NCI-H526 treated with DMSO at 0.1 percent for 48 hours (cell line): ENCODE measurements at places on chromosomes 4 and X.

DNA sequence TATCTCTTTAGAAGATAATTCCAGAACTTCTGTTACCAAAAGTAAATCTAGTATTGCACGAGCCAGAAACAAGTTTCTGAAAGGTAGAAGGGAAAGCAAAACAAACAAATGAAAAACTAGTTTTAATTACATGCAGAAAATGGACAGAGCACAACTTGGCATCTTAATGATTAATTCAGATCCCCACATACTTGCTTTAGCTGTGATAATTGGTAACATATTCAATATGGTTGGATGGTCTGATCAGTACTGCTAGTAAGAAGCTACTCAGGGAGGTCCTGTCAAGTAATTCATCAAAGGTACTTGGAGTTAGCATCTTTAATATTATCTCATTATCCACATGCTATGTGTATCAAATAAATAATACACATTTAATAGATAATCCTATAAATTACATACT, 204.3 kb downstream of the TRAM1L1 start:
- DNase-seq, result no peak

DNA sequence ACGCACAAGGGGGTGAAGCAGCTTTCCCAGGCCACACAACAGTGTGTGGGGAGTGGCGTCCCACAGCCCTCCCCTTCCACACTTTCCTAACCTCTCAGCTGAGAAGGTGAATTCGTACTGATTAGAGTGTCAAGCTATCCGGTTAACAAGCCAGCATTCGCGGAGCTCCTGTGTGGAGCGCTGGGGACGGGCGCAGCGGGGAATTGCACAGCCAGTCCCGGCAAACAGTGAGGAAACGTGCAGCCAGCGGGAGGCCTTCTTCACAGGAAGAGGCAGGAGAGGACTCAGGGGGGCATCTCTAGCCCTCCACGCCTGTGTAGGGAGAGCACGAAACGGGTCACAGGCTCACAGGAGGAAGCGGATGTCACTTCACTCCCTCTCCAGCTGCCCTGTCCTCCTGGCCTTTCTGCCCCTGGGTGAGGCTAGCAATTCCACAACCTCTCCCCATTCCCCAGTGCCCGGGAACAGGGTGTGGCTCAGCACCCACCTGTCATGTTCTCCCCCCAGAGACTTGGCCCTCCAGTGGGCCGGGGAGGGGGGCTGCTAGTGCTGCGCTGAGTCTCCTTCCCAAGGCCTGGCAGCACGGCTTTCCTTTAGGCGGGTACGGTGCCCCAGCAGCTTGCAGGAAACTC, 117.3 kb downstream of the CPZ start:
- DNase-seq, result no peak

DNA sequence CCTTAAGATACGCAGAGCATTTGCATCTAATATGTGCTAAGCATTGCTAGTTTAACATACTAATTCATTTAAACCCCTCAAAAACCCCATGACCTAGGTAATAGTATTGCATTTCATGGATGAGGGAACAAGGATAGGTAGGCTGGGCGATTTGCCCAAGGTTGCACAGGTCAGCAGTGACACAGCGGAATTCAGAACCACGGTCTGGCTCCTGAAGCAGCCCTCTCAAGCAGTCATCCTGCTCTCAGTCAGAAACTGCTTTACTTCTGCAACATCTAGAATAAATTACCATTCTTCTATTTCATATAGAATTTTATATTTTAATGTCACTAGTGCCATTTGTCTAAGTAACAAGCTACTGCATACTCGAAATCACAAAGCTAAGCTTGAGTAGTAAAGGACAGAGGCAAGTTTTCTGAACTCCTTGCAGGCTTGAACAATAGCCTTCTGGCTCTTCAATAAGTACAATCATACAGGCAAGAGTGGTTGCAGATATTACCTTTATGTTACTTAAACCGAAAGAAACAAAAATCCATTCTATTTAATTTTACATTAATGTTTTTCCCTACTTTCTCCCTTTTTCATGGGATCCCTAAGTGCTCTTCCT, 555 bp upstream of the SPP1 start:
- no peak for DNase-seq

- DNase-seq, result no peak
Measured at GRCh38 chr4:149493492-149493891, 322.2 kb downstream of the IQCM start.

- no peak for DNase-seq
Measured at GRCh38 chr4:25209702-25210101, 24.1 kb upstream of the PI4K2B start.

DNA sequence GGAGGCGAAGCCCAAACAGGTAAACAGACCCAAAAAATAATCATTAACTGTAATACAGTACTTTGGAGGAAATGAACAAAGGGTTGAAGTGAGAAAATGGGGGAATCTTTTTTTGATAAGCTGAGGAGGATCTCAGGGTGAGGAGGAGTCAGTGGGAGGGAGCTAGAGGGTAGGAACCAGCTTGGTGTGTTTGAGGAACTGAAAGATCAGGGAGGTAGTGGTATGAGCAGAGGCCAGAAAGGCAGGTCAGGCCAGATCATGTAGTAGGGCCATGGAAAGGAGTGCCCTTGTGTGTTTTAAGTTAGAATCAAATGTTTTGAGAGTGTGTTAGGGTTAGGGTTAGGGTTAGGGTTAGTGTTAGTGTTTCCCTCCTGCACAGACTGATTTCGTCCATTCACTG, 48.8 kb downstream of the PPP2R2C start:
- DNase-seq, result no peak

- peak; percentile 55 for DNase-seq
Measured at GRCh38 chr4:26860922-26861433, 337 bp downstream of the STIM2 start.

DNA sequence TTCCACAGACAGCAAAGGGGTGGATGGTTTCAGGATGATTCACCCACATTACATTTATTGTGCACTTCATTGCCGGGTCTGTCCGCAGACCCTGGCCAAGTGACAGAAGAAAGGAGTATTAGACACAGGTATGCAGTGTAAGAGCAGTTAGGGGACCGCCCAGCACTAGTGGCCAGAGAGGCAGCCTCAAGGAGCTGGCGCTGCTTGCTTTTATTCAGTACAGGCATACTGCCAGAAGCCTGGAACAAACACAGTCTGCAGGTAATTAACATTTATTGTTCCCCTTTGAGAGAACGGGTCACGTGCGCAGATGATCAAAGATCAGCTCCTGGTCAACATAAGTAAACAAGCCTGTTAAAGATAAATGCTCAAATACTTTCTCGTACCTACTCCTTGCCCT, 1639.0 kb upstream of the IGFBP7 start:
- DNase-seq, result no peak

DNA sequence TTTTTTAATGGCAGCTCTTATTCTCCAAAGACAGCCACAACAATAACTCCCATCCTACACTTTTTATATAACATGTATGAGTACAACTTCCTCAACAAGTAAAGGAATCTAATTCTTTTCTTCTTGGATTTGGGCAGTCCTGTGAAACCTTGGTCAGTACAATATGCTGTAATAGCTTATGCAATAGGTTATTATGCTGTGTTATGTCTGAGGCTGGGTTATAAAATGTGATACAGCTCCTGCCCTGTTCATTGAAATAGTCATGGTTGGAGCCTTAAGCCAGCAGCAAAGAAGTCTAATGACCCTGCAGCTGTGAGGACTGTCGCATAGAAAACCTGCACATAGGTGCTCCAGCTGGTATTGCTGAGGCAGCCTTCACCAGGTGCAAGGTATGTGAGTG, 215.8 kb upstream of the RASGEF1B start:
- no peak for DNase-seq

GRCh38 chr4:188971125-188971524, 831.9 kb downstream of the TRIML1 start:
- no peak for DNase-seq
